Stimulated activated CD8-positive, alpha-beta memory T cell treated with anti-CD3 and anti-CD28 coated beads, Interleukin-4, amount 100 ng/mL, for 48 hours (primary cell): ENCODE measurements at places on chromosomes 2 and 18.

- DNase-seq: no peak
Measured at GRCh38 chr2:9757501-9758264, 85.6 kb upstream of the TAF1B start.

GRCh38 chr2:224835405-224835804 is 119.2 kb upstream of the CCDC195 start:
- DNase-seq: no peak

DNA sequence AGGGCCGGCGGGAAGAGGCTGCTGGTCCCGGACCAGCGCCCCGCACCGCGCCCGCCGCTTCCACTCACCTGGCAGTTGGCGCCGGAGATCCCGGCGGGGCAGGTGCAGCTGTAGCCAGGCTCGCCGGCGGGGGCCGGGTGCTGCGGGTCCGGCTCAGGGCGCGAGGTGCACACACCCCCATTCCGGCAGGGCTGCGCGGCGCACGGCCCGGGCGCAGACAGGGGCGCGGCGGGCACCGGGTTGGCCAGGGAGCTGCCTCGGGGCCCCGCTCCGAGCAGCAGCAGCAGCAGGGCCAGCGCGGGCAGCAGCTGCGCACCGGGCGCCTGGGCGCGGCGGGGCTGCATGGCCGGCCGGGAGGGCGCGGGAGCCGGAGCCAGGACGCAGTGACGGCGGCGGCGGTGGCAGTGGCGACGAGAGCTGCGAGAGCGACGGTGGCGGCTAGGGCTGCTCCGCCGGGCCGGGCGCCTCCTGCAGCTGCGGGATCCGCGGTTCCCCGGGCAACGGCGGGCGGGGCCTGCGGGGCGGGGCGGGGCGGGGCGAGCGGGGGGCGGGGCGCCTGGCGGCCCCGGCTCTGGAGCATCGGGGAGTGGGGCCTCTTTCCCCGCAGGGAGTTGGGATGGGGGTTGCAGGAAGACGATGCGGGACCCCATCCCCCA is at the start of gene DNER:
DNER (minus strand) TSS at position 476 of the 656 bp plus-strand sequence; CDS start at position 344, 132 bp downstream.
- peak; percentile 62 for DNase-seq

GRCh38 chr2:42386682-42387081 is 25.7 kb upstream of the COX7A2L start:
- no peak for DNase-seq

DNA sequence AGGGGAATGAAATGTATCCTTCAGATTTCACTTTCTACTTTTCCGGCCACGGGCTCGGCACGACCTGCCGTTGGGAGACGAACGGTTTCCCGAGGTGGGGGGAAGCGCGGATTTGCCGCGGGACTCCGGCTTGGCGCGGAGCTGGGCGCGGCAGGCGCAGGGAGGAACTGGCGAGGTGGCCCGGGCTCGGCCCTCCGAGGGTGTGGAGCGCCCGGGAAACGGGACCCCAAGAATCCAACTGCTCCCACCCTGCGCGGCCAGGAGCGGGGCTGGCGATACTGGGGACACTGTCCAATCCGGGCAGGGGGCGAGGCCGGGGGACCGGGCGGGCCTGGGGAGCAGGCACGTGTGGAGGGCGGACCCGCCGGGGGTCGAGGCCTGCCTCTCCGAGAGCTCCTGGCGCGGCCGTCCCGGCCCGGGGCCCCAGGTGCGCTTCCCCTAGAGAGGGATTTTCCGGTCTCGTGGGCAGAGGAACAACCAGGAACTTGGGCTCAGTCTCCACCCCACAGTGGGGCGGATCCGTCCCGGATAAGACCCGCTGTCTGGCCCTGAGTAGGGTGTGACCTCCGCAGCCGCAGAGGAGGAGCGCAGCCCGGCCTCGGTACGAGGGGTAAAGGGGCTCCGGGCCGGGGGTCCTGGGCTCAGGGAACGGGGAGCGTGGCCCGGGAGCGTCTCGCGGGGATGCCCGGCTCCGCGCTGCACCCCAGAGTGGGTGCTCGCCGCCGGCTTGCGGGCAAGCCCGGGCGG is at the start of gene ANXA4:
ANXA4 (plus strand) TSS at position 560 of the 747 bp plus-strand sequence. CDS start 39,432 bp downstream, outside the sequence.
- DNase-seq: peak; percentile 78
